ENCODE measurements at places on chromosomes 1 and 21. TPM values are rescaled to one million over a fixed set of nuclear protein-coding genes. Genes with fewer than 3 reads are reported as not detected.

CD244 gene
- total RNA-seq: not detected

CHI3L2 gene
- total RNA-seq: not detected

SEC16B gene
- 2.1 TPM for total RNA-seq

KRTAP21-2 gene
- total RNA-seq: not detected

CGN gene
- total RNA-seq: 0.52 TPM

CYP2J2 gene
- 1.0 TPM for total RNA-seq

KMO gene
- total RNA-seq: not detected

GJA5 gene
- total RNA-seq: 0.26 TPM

COL16A1 gene
- total RNA-seq: 97.9 TPM

FBXO2 gene
- 1.6 TPM for total RNA-seq

OR2L2 gene
- total RNA-seq: not detected

SPRR4 gene
- total RNA-seq: not detected

UTS2 gene
- total RNA-seq: not detected

FGR gene
- not detected for total RNA-seq

PROK1 gene
- total RNA-seq: not detected

AGT gene
- total RNA-seq: 1.5 TPM

ANGPTL3 gene
- not detected for total RNA-seq

INAVA gene
- total RNA-seq: 3.0 TPM

ATP5PO gene
- total RNA-seq: 218 TPM

LIN28A gene
- total RNA-seq: not detected

DNM3 gene
- total RNA-seq: 1.6 TPM

GPR37L1 gene
- total RNA-seq: not detected

RSPH1 gene
- not detected for total RNA-seq

BCAN gene
- total RNA-seq: not detected

TRIM58 gene
- 0.32 TPM for total RNA-seq

PGBD2 gene
- 7.3 TPM for total RNA-seq

CAMTA1 gene
- total RNA-seq: 138 TPM

RAD54L gene
- total RNA-seq: 2.9 TPM

RGS18 gene
- 1.3 TPM for total RNA-seq

MSH4 gene
- total RNA-seq: not detected

SLC19A2 gene
- total RNA-seq: 9.3 TPM

PAQR6 gene
- 2.1 TPM for total RNA-seq

TNFRSF4 gene
- total RNA-seq: 2.3 TPM
